Muscle of back (tissue), 13 donors: ENCODE measurements at places on chromosomes 2 and 18. TPM values are rescaled to one million over a fixed set of nuclear protein-coding genes. Genes with fewer than 3 reads are reported as not detected.
A peak's percentile ranks its signal among the peaks of the same experiment; 100 is the strongest.

DNA sequence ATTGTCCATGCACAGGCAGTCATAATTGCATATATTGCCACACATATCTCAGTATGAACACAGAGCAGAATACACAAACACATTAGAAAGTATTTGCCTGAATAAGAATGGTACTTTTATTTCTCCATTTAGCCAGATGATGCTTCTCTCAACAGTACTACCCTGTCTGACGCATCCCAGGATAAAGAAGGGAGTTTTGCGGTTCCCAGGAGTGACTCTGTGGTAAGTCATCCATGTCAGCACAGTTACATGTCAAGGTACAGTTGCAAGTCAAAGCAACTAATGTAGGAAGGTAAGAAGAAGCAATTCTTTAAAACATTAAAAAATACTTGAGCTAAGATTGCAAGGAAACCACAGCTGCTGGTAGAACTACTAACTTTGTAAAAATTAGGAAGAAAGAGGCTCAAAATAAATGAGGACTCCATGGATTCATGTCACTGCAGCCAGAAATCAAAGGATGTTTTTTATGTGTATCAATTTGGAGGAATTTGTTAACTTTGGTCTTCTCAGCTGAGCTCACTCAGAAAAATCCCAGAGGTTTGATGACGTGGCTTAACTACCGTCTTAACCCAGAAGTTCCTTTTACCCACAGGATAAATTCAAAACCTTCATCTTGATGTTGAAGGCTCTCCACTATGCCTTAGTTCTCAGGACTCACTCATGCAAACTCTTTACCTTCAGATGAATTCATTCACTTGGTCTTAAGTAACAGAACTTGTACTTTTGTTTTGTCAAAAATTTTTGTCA, 130.3 kb downstream of the ARHGAP28 start:
- DNase-seq, result no peak

APLF gene
- polyA plus RNA-seq, result 2.0 TPM

DNA sequence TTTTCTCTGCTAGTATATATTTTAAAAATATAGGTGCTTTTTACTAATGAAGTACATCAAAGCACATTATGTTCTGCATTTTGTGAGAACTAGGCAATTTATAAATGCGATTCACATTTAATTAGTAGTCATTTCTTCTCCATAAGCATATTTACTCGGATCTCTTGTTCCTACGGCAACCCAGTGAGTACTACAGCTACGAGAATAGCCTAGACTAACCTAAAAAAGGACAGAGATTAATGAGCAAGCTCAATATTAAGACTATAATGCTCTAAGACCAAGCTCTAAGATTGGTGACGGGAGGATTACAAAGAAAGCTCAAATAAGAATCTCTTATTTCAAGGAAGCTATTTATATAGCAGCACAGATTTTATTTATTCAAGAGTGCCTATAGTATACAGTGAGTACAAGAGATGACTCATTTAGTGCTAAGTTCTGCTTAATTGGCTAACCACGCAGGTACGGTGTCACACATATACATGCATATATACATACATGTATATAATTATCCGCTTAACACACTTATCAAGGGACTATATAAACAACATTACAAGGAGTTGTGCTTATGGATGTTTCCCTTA, 364.7 kb downstream of the GPD2 start:
- no peak for DNase-seq

DNA sequence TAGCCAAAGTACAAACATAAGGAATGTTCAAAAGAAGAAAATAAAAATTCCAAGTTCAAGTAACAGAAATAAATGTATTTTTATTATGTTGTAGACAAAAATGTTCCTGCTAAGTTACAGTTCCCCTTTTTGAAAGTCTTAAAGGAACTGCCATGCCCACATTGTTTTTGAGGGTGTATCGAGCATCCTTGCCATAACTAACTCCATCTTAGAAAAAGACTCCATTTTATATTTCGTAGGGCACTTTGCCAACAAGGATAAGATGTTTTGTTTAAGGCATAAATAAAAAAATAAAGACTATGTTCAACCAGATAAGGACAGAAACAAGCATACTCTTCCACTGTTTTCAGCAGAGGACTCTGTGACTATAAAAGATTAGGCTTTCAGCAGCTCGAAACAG, 67.3 kb downstream of the TMEM237 start:
- DNase-seq, result no peak

DYSF gene
- polyA plus RNA-seq, result 90.3 TPM

GRCh38 chr2:169732583-169733358, 861 bp upstream of the KLHL23 start:
- DNase-seq, result no peak

DNA sequence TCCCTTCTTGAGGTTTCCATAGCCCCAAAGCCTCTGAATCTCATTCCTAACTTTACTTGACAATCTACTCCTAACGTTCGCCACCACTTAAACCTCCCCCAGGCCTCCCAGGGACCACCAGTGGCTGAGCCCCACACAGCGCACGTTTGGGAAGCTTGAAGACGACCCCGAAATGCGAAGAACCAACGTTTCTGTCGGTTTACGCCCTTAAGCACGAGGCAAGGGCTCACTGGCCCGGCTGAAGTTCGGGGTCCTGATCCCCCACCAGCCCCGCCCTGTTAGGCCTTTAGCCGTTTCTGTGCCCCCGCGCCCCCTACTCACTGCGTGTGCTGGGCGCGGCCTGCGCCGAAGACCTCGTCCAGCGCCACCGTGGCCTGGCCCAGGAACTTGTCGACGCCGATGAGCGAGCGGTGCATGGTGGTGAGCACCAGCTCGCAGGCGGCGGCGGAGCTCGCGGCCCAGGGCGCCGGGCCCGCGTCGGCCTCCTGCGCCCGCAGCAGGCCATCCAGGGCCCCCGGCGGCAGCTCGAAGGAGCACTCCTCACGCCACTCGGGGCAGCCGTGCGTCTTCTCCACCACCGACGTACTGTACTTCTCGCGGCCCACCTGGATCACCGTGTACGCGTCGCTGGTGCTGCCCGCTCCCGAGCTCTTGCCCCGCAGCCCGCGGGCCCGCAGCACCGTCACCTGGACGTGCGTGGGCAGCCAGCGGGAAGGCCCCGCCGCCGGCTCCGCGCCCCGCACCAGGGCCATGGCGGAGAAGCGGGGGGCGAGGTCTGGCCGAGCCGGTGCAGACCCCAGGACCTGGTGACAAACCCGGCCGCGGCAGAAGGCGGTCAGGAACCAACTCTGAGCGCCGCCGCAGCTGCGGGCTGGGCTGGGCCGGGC, 479 bp downstream of the RAB11FIP5 start:
- DNase-seq, result no peak

- DNase-seq, result no peak
Measured at GRCh38 chr2:11753452-11753885, 7.0 kb downstream of the LPIN1 start.

DNA sequence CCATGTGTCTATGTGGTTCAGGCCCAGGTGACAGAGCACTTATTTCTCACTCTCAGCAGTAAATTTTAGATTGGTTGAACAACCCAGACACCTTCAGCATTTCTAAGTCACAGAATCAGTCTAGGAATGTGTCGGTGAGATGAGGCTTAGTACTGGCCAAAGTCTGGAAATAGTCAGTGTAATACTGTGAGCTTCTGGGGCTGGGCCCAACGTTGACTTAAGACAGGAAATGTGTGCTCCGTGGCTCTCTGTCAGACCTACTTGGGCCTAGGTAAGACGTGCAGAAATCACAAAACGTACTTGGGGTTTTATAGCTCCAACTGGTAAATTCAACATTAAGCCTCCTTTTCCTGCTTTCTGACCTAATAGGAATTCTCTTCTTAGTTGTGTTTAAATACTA, 160.3 kb upstream of the COL3A1 start:
- peak; percentile 56 for DNase-seq

CYP27C1 gene
- polyA plus RNA-seq, result 4.8 TPM

GRCh38 chr18:68660354-68661183, 54.3 kb downstream of the TMX3 start:
- peak; percentile 54 for DNase-seq

NR4A2 gene
- 1.0 TPM for polyA plus RNA-seq

GRCh38 chr2:105254531-105255210, 13.1 kb downstream of the GPR45 start:
- DNase-seq, result no peak

- peak; percentile 75 for DNase-seq
Measured at GRCh38 chr2:18440141-18440661, 120.3 kb downstream of the RDH14 start.

- no peak for DNase-seq
Measured at GRCh38 chr18:41004324-41004723, 950.7 kb upstream of the PIK3C3 start.
